NCI-H1417 treated with DMSO at 0.1 percent for 48 hours (cell line): ENCODE measurements at places on chromosomes 16 and 17.

GRCh38 chr17:57537524-57538410, 207.3 kb downstream of the CCDC182 start:
- DNase-seq = no peak

DNA sequence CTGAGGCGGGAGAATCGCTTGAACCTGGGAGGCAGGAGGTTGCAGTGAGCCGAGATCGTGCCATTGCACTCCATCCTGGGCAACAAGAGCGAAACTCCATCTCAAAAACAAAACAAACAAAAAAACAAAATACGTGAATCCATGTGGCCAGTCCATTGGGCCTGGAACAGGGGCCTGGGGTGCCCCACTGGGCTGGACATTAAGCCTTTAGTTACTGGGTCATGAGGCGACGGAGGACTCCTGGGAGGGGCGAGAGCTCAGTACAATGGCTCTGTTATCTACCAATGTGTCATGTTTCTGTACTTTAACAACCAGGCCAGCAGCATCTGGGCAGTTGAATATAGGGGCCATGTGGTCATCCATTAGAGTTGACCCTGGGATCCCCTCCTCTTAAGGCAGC, 18.9 kb upstream of the CLEC18A start:
- no peak for DNase-seq

GRCh38 chr16:28621481-28622155, 11.8 kb upstream of the SULT1A1 start:
- DNase-seq = no peak

DNA sequence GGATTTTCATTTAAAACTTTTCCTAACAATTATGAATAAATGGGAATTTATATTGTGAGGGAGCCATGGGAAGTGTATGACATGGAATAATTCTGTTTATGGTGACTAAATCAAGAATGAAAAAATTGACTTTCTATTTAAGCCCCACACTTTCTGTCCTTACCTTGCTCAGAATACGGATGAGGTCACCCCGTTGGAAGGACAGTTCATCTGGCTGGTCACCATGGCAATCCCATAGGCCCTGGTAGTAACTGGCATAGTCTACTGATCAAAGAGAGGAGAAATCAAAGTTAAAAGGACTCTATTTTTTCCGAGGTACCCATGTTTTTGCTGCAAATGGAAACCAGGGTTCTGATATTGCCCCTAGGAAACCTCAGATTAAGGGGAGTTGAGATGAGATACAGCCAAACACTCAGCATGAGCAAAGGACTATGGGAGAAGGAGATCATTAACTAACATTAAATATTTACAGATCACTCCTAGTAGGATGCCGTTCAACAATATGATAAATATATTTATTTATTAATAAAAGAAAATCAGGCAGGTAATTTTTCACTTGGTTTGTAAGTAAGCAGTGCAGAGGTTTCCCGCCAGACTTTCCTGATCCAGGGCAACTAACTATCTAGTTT, 54.9 kb downstream of the SNX11 start:
- no peak for DNase-seq

DNA sequence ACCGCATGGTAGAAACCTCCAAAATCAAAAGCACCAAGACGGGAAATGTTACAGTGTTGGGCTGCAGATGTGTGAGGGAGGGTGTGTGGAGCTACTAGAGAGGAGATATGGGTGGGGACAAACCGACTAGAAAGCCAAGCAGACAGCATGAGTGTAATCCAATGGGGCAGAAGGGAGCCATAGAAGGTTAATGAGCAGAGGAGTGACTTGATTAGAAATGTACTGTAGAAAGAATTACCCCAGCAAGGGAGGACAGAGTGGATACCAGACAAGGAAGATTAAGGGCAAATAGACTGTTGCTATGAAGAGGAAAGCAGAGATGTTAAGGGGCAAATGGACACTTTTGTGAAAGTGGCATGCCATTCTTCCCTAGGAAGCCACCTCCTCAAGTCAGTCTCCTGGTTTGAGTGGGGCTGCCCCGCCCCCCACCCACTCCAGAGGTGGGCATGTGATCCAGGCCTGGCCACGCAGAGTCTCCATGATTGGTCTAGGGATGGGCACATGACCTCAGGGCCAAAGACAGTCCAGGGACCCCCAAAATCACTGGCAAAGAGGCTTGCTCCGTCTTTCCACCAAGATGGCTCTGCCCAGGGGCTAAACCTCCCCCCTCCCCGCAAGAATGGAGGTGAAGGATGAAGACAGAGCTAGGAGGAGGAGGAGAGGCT, 4.3 kb downstream of the COTL1 start:
- no peak for DNase-seq

DNA sequence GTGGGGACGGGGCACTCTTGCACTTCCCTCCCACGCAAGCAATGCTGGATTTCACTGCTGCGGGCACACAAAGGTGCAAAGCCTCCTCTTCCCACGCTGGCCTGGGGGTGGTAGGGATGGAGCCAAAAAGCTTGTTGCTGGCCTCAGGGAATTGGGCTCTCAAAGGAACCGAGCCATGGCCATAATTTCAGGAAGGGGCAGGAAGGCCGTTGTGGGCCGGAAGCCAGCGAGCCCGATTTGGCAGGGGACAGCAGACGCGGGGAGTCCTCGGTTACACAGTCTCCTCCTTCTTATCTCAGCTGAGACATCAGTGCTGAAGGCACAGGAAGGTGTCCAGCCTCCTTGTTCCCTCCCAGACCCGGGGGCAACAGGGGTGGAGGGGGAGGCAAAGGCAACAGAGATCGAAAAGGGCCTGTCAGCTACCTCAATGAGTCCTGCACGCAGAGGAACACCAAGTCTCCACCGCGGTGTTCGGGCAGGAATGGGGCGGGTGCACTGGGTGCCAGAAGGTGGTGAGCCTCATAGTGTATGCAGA, 59.5 kb downstream of the SLFN11 start:
- no peak for DNase-seq

- DNase-seq = no peak
Observed at GRCh38 chr16:77328274-77328673, 106.6 kb downstream of the ADAMTS18 start.

GRCh38 chr16:35184356-35184870, 1725.0 kb downstream of the TP53TG3F start:
- DNase-seq = no peak

GRCh38 chr17:29178750-29179231, 1.4 kb downstream of the MYO18A start:
- no peak for DNase-seq

DNA sequence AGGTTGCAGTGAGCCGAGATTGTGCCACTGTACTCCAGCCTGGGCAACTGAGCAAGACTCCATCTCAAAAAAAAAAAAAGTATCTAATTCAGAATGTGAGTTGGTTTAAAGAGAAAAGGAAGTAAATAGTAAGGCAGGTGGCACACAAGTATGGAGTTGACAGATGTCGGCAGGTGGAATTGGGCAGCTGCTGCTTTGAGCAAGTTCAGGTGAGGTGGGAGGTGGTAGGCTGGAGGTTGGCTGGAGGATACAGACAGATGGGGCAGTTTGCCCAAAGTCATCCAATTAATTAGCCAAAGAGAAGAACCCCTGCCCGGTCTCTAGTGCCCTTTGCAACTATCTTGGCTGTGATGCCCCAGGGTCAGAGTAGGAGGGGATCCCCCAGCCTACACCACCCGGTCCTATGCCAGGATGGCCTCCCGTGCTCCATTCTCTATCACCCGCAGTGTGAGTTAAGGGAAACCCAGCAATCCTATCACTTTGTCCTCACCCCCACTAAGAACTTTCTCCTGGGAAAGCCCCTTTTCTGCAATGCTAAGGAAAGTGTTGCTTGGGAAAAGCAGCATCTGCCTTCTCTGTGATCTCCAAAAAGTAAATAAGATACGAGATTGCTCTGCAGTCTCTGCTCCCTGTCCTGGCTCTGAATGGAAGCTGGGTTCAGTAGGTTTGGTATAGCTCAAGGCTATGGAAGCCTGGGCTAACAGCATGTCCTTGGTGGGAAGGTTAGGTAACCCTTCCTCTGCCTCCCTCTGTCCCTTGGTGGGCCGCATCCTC, 32.2 kb downstream of the SLC12A3 start:
- DNase-seq = no peak

GRCh38 chr16:30018731-30019158, 4.3 kb upstream of the C16orf92 start:
- no peak for DNase-seq

- DNase-seq = no peak
Observed at GRCh38 chr16:89123001-89123830, 29.6 kb downstream of the ACSF3 start.

DNA sequence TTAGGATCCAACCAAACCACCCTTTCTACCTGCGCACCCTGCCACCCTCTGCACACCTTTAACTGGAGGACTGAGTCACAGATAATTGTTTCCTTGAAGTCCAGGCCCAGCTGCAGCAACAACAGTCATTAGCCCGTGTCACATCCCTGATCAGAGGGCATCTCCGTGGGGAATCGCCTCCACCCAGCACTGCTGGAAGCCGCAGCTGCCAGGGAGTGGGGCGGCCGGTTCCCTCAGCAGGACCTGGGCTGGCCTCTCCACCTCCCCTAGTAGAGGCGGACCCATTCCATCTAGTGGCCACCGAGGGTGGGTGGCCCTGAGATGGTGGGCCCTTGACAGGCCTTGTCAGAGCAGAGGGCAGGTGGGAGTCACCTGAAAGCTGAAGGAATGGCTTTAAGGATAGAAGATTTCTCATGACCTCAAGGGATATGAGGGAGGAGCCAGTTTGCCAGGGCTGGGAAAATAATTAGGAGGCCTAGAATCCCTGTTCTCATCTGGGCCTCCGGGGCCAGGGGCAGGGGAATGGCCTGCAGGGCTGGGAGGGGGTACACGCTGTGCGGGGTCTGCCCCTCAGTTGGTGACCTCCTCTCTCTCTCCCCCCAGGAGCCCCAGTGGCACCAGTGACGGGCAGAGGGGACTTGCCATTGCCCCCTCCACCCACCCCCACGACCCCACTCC, 6.2 kb downstream of the PRSS53 start:
- no peak for DNase-seq

DNA sequence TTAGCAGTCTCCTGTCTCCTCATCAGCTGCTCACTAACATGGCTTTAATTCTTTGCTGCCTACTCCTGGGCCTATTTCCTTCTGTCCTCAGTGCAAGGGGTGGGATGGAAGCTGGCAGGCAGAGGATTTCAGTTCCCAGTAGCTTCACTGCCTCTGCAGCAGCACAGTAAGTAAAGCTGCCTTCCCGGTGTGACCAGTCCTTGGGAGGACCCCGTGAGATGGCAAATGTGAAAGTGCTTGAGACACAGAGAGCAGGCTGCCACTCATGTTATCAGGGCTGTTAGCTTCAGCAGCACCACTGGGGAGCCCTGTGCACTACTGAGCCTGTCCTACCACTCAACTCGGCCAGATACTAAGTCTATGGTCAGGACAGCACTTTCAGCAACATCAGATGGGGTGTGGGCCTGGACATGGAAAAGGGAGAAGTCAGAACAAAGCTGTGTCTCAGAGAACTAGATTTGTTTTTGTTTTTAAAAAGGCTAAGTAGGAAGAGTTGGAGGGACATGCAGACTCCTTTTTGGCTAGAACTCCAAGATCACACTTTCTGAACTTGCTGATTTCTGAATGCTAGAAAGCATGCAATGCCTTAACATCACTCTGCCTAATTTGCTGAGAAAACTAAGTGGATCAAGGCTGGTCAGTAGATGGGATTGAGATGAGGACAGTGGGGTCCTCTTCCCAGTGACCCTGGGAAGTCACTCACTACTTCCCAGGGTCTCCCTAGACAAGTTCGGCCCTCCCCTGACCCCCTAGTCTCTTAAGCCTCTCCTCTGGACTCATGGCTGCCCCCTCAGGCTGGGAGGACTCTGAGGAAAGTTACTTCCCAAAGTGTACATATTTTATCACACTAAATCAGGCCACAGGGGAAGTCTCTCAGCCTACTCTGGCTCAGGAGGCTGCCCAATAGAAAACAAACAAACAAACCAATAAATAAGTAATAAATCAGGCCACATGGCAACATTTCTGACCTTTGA, 1.1 kb downstream of the ACSF2 start:
- no peak for DNase-seq

DNA sequence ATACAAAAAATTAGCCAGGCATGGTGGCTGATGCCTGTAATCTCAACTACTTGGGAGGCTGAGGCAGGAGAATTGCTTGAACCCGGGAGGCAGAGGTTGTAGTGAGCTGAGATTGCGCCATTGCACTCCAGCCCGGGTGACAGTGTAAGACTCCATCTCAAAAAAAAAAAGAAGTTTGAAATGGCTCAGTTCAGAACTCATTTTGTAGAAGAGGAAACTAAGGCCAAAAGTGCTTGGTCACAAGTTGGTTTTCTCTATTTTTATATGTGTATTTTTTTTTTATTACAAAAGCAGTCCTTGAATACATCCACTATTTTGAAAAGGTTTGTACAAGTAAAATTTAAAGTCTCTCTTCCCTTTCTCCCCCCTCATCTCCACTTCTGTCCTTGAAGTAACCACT, 5.5 kb downstream of the TAC4 start:
- DNase-seq = no peak

DNA sequence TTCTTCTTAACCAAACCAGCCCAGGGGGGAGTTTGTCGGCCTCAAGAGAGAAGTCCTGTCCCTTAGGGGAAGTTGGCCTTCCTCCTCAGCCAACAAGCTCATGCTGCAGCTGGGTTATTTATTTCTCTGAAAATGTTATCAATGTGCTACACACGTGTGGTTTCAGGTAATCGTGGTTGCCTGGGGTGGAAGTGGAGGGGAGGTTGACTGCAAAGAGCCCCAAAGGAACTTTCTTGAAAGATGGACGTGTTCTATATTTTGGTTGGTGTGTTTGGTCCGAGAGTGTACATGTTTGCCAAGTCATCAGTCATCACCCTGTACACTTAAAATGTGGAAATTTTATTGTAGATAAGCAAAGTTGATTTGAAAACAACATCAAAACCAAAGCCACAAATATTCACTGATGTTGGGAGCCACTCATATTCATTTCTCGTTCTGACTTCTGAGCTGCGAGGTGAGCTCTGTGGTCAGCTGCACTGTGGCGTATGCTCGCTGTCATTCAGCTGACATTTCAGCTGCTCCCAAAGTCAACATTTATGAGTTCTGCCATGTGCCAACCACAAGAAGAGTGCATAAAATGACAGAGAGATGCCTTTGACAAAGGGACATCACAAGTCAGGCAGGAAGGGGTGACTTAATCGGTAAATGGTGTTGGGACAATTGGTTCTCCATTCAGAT, 26.5 kb upstream of the ADGRG1 start:
- DNase-seq = no peak

DNA sequence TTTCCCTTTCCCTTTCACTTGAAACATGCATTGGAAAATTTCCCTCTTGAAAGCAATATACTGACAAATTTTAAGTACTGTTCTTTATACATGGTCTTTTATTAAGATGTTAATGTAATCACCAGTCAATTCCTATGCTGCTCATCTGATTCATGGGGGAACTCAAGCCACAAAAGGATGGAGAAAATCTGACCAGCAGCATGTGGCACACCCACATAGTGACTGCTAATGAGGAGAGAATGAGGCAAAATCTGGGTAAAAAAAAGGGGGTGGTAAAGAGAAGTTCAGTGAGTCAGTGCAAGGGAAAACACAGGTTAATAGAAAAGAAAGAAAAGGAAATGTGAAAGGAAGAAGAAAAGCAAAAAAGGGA, 11.3 kb downstream of the RFFL start:
- no peak for DNase-seq

GRCh38 chr17:82330322-82331239, 3.0 kb downstream of the SECTM1 start:
- DNase-seq = peak; percentile 71

DNA sequence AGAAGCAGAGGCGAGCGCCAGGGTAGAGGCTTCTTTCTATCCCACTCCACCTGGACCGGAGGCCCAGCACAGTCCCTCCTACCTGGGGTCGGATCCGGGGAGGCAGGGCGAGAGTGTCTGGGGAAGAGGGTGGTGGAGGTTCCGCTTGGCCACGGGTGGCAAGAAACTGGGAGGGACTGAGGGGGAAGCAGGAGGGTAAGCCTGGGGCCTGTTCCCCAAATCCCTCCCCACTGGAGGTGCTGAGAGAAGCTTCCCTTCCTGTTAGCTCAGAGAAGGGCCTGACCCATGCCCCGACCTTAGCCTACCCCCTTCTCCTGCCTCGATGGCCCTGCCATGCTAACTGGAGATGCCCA, 1.8 kb upstream of the TPPP3 start:
- DNase-seq = no peak
